Activated CD8-positive, alpha-beta memory T cell treated with anti-CD3 and anti-CD28 coated beads for 4 hours (primary cell): ENCODE measurements at places on chromosomes 6 and 20.

DNA sequence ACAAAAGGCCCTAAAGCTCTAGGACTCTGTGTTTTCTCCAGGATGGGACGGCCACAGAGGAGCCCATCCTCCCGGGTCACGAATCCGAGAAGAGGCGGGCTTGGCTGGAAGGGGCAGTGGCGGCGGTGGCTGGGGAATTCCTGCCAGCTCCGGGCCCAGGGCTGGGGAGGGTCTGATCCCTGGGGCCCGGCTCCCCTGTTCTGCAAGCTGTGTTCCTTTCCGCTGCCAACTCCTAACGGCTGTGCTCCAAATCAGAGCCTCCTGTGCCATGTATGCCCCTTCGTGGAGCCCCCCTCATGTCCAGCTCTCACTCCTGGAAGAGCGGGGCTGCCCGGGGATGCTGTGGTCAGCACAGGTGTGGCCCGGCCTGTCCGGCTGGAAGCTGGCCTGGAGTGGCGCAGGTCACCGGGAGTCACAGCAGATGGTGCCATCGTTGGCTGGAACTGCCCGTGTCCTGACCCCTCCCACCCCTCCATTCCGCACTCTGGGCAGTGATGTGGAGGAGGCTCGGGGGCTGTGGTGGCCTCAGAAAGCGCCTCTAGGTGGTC lies 88.2 kb upstream of the MPC1 start:
- DNase-seq = no peak

GRCh38 chr6:161226009-161226964 lies 47.6 kb downstream of the AGPAT4 start:
- DNase-seq = no peak

GRCh38 chr20:63177785-63178445 lies 38.0 kb downstream of the YTHDF1 start:
- DNase-seq = no peak

GRCh38 chr6:136230219-136230853 lies 19.8 kb downstream of the MTFR2 start:
- DNase-seq = no peak

- DNase-seq = no peak
These were observed 3.8 kb downstream of the DEK start for GRCh38 chr6:18260448-18261106.
